ENCODE measurements at places on chromosomes 11 and 22. TPM values are rescaled to one million over a fixed set of nuclear protein-coding genes. Genes with fewer than 3 reads are reported as not detected.

GRCh38 chr22:49767355-49768062, 60.2 kb downstream of the BRD1 start:
- H3K27ac ChIP-seq = no peak overlapping the region
- H3K4me1 ChIP-seq = peaks cover 6% of the 10 kb centered on the region
- peaks cover 4% of the 10 kb centered on the region for H3K36me3 ChIP-seq
- H3K27me3 ChIP-seq = no peaks in the 10 kb centered on the region
- peak; percentile 44 for DNase-seq

- DNase-seq = no peak
- H3K36me3 ChIP-seq = no peaks in the 10 kb centered on the region
- H3K27ac ChIP-seq = no peak overlapping the region
- no peaks in the 10 kb centered on the region for H3K27me3 ChIP-seq
Measured at GRCh38 chr11:2555891-2556290, 111.1 kb downstream of the KCNQ1 start.

SMIM35 gene
- total RNA-seq = 0.55 TPM

KLHL35 gene
- total RNA-seq = 1.0 TPM

DNA sequence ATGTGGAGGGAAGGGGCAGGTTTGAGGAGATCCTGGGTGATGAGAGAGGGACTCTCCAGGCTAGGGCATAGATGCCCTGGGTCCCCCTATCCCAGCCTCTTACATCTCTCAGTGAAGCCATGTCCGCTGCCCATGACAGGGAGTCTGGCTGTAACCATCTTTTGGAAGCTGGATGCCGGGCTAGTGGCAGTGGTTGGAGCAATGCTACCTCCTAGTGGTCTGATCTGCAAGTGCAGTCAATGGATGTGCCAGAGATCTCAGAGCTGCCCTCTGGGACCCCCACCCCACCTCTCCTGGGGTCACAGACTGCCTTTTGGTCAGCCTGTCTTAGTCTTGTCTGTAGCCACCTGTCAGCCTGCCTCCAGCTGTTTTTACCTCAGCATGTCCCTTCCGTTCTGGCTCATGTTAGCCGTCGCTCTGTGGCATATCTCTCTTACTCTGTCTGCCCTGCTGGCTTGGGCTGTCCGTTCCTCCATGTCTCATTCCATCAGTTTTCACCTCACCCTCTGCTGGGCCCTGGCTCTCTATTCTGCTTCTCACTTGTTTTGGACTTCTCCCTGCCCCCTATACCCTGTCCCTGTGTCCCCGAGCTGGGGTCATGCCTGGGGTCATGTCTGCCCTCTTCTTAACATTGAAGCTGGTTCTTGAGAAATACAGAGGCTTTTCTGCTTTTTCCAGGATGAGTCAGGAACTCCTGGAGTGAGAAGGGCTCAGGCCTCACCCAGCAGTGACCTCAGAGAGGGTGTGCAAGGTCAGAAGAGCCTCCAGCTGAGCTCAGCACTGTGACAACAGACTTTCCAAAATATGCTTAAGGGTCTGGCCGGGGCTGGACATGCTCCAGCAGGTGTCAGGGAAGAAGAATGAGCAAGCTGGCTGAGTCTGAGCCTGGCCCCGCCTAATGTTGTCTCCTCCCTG, 52.0 kb upstream of the THY1 start:
- no peaks in the 10 kb centered on the region for H3K4me1 ChIP-seq
- no peaks in the 10 kb centered on the region for H3K36me3 ChIP-seq
- no peak overlapping the region for H3K27ac ChIP-seq
- no peak overlapping the region for H3K4me3 ChIP-seq
- peaks cover 12% of the 10 kb centered on the region for H3K27me3 ChIP-seq
- peak; percentile 61 for DNase-seq

DNA sequence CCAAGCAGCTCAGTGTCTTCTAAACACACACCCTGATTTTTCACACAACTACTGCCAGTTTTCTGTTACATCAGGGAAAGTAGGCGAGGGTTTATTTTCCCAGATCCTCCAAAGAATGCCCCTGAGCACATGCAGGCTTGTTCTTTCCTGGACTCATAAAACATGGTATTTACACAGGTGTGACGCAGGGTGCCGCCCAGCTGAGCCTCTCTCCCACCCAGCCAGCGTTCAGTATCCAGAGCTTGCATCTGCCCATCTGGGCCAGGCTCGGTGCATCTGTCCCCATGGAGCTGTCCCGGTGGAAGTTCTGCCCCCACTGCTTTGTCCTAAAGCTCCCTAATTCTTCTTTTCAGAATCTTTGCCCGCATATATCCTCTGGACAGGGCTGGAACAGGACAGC, 44.8 kb upstream of the ISX start:
- no peaks in the 10 kb centered on the region for H3K27me3 ChIP-seq
- H3K27ac ChIP-seq = no peak overlapping the region
- H3K36me3 ChIP-seq = no peaks in the 10 kb centered on the region

DNA sequence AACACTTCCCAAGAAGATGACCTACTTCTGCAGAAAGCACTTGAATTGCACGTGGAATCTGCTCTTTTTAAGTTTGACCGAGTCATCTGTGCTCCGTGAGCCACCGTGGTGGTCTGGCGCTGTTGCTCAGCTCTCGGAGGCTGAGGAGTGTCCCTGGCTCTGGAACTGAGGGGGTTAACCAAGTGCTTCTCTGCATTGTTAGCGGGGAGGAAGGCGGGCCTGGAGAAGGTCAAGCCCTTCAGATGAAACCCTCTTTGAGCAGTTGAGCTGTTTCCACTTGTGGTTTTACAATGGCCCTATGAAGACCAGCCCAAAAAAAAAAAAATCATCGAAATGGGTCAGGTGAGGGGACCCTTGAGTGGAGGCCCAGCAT, 286.4 kb downstream of the NTM start:
- H3K27ac ChIP-seq = no peak overlapping the region
- H3K36me3 ChIP-seq = no peaks in the 10 kb centered on the region
- no peaks in the 10 kb centered on the region for H3K27me3 ChIP-seq

- H3K27ac ChIP-seq = no peak overlapping the region
- no peaks in the 10 kb centered on the region for H3K27me3 ChIP-seq
- no peak for DNase-seq
- H3K4me3 ChIP-seq = no peak overlapping the region
Measured at GRCh38 chr11:91825777-91826176, 398.8 kb upstream of the FAT3 start.

EHF gene
- not detected for total RNA-seq

- H3K4me1 ChIP-seq = no peaks in the 10 kb centered on the region
- no peak for DNase-seq
- H3K27me3 ChIP-seq = peaks cover 2% of the 10 kb centered on the region
- H3K27ac ChIP-seq = no peak overlapping the region
- no peak overlapping the region for H3K4me3 ChIP-seq
Measured at GRCh38 chr11:4665424-4665823, 21.6 kb downstream of the OR51E1 start.

OR4C46 gene
- not detected for total RNA-seq

DNA sequence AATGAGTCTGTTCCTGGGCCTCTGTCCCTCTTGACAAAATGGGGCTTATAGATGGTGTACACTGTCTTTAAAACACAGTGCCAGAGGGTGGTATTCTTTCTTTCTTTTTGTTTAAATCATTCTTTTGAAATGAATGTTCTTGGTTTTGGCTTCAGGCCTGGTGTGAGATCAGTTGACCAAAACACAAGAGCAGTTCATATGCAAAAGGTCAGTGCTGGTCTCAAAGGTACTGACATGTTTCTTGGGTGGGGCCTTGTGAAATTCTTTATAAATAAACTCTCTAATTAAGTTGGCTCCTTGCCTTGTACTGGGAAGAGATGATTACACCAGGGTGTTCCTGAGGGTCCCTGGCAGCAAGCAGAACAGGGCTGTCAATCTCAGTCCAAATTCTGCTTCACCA, 110.0 kb downstream of the FBXO7 start:
- no peak for DNase-seq
- no peak overlapping the region for H3K27ac ChIP-seq
- H3K4me1 ChIP-seq = no peaks in the 10 kb centered on the region
- H3K27me3 ChIP-seq = no peaks in the 10 kb centered on the region

DNA sequence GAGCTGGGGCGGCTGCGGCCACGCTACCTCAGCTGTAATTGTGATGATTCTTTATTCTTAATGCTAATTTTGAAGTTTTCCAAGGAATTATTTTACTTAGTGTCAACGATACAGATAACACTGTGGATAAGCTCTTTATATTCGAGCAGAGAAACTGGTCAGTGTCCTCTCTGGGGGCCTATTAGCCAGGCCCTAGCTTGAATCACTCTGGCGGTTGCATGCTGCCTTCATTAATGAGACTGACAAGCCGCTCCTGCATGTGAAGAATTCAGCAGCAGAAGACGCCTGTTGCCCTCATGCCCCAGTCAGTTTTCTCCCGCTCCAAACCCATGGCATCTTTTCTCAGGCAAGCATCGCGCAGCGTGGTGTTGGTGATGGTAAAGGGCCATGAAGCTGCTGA, 851.7 kb downstream of the OPCML start:
- H3K4me3 ChIP-seq = no peak overlapping the region
- DNase-seq = no peak
- no peaks in the 10 kb centered on the region for H3K36me3 ChIP-seq
- peaks cover 5% of the 10 kb centered on the region for H3K4me1 ChIP-seq

- H3K27ac ChIP-seq = no peak overlapping the region
- no peak overlapping the region for H3K4me3 ChIP-seq
- no peak for DNase-seq
- no peaks in the 10 kb centered on the region for H3K36me3 ChIP-seq
- H3K27me3 ChIP-seq = no peaks in the 10 kb centered on the region
- no peaks in the 10 kb centered on the region for H3K4me1 ChIP-seq
Measured at GRCh38 chr11:70486731-70487130, 88.4 kb downstream of the CTTN start.

GRCh38 chr22:33851240-33851639, 69.0 kb downstream of the LARGE1 start:
- H3K36me3 ChIP-seq = no peaks in the 10 kb centered on the region
- no peaks in the 10 kb centered on the region for H3K27me3 ChIP-seq
- H3K4me3 ChIP-seq = no peak overlapping the region
- DNase-seq = no peak
- H3K27ac ChIP-seq = no peak overlapping the region

DNA sequence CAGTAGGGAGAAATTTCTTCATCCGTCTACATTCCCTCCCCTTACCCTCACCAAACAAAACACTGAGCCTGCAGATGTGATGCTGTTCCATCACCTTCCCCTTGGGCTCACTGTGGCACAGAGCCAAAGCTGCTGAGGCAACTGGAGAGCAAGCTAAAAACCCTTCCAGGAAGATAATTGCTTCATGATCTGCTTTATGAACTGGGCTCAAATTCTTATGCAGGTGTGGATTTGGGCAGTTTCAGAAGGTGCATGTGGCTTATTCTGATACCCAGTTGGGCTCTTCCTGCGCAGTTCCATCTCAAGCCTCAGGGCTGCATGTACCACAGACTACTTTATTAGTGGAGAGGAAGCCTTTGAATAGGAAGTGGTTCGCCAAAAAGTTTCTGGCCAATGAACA, 58.3 kb downstream of the AAMDC start:
- peak overlapping the region; percentile 67 for H3K27ac ChIP-seq
- H3K4me3 ChIP-seq = no peak overlapping the region
- peaks cover 28% of the 10 kb centered on the region for H3K36me3 ChIP-seq
- peaks cover 13% of the 10 kb centered on the region for H3K4me1 ChIP-seq
- H3K27me3 ChIP-seq = no peaks in the 10 kb centered on the region

GRCh38 chr11:66336234-66337102, at the start of gene RIN1:
Gene RIN1 (minus strand): TSS chr11:66336434. CDS start chr11:66336402, 32 bp downstream.
- H3K36me3 ChIP-seq = peaks cover 24% of the 10 kb centered on the region
- H3K27ac ChIP-seq = peak within 1 kb of the TSS; percentile 21
- H3K4me1 ChIP-seq = peaks cover 25% of the 10 kb centered on the region
- DNase-seq = peak; percentile 70
- H3K4me3 ChIP-seq = no peak within 1 kb of the TSS
- peaks cover 4% of the 10 kb centered on the region for H3K27me3 ChIP-seq

TMEM121B gene
- total RNA-seq = not detected

GRCh38 chr11:95512682-95513081, 276.9 kb downstream of the FAM76B start:
- no peaks in the 10 kb centered on the region for H3K36me3 ChIP-seq
- no peak overlapping the region for H3K4me3 ChIP-seq
- H3K4me1 ChIP-seq = no peaks in the 10 kb centered on the region
- no peak for DNase-seq
- no peaks in the 10 kb centered on the region for H3K27me3 ChIP-seq

DNA sequence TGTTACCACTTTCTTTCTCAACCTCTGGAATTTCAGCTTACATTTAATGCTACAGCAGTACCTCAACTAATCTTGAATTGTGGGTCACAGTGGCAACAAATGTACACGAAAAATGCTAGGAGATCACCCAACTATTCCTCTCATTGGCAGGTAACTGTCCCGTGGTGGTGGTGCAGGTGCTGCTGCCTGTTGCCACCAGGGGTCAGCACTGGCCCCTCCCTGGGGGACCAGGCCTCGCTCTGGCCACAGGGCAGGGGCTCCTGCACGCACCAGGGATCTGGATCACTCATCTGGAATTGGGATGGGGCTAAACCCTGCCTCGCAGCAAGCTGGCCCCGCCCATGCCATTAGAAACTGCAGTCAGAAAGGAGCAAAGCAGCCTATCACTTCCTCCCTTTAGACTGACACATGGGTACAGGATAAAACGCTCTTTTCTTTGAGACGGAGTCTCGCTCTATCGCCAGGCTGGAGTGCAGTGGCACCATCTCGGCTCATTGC, 6.9 kb upstream of the POLDIP3 start:
- no peak overlapping the region for H3K4me3 ChIP-seq
- peaks cover 7% of the 10 kb centered on the region for H3K4me1 ChIP-seq
- peaks cover 8% of the 10 kb centered on the region for H3K36me3 ChIP-seq
- no peak overlapping the region for H3K27ac ChIP-seq
- H3K27me3 ChIP-seq = no peaks in the 10 kb centered on the region

BACE1 gene
- 0.75 TPM for total RNA-seq

- H3K4me1 ChIP-seq = peaks cover 23% of the 10 kb centered on the region
- no peak within 1 kb of the TSS for H3K27ac ChIP-seq
- H3K27me3 ChIP-seq = no peaks in the 10 kb centered on the region
- peaks cover 19% of the 10 kb centered on the region for H3K36me3 ChIP-seq
- peak within 1 kb of the TSS; percentile 67 for H3K4me3 ChIP-seq
Measured at GRCh38 chr22:36506637-36507517, at the start of gene FOXRED2. Gene FOXRED2 (minus strand): TSS chr22:36507040. CDS start chr22:36506422, 618 bp downstream.

DNA sequence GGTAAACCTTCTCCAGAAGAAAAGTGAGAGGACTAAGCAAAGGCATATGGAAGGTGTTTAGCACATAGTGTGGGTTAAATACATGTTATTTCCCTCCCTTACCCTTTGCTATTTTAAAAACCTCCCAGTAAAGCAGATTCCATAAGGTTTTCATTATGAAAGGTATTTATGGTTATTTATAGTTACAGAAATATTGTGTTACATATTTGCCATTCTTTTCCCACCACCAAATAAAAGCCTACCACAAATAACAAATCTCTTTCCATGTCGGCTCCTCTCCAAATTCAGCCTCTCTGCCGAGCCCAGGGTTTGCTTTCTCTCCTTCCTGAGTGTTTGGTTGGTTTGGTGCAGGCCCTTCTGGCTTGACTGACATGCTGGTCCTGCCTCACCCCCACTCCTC, 64.4 kb downstream of the INSC start:
- H3K27me3 ChIP-seq = peaks cover 11% of the 10 kb centered on the region
- DNase-seq = no peak
- H3K4me3 ChIP-seq = no peak overlapping the region
- H3K36me3 ChIP-seq = no peaks in the 10 kb centered on the region

GRCh38 chr11:65429724-65430405, 7.3 kb downstream of the NEAT1 start:
- H3K27me3 ChIP-seq = no peaks in the 10 kb centered on the region
- H3K27ac ChIP-seq = peak overlapping the region; percentile 99
- H3K36me3 ChIP-seq = peaks cover 79% of the 10 kb centered on the region
- peak; percentile 67 for DNase-seq
